GM23248 (cell line): ENCODE measurements at places on chromosomes 11 and 22. TPM values are rescaled to one million over a fixed set of nuclear protein-coding genes. Genes with fewer than 3 reads are reported as not detected.

Gene SHANK2
- total RNA-seq, result 0.22 and 3.9 TPM in 2 replicates

Gene SUSD2
- total RNA-seq, result under 0.01 TPM in 1 of 2 replicates, not detected in the other

Gene SHISAL1
- total RNA-seq, result 1.5 and 2.2 TPM in 2 replicates

DNA sequence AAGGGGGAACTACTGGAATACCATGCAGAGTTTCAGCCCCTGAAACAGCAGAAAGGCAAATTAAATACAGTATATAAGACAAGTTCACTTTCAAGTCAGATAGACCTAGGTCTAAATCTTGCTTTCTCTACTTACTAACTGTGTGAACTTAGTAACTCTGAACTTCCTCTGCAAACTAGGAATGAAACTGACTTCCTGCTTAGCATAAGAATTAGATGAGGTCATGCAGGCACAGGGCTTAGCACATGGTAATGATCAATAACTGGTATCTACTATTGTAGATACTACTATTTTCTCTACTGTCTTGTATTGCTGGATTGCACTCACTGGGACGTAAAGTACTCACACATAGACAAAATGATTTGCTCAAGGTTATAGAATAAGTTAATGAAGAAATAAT, 51.5 kb upstream of the MTNR1B start:
- H3K4me1 ChIP-seq, result no peaks in the 10 kb centered on the region
- no peak for DNase-seq
- no peaks in the 10 kb centered on the region; the same call in 1 of the 2 replicates for H3K27me3 ChIP-seq

GRCh38 chr11:9787981-9788521, 124.2 kb downstream of the SWAP70 start:
- peak; percentile 85 for DNase-seq
- peak overlapping the region; percentile 44 for H3K27ac ChIP-seq
- no peak overlapping the region for H3K4me3 ChIP-seq
- H3K4me1 ChIP-seq, result peaks cover 28% of the 10 kb centered on the region

DNA sequence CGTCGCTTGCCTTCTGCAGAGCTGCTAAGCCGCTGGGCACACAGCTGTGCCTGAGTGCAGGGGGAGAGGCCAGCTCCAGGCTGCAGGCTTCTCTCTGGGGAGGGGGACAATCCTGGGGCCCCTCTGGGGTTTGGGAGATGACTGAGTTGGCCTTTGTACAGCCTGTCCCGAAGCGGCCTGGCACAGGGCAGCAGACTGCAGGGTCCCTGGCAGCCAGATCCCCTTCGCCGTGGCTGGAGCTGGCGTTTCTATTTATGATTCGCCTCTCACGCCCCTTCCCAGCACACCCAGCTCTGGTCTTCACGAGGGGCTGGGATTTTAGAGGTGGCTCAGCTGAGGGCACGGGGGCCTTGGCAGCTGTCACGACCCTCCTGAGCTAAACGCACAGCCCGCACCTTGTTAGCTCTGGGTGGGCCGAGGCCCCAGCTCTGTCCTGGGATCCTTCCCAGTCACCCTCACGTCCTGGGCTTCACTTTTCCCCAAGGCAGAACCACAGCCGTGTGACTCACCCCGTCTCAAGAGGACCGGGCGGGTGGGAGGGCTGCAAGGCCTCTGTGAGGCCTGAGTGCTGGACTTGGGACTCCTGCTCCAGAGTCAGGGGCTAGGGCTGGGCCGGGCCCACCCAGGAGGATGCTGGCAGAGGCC, 18.4 kb downstream of the OSBPL5 start:
- DNase-seq, result peak; percentile 93
- peaks cover 16% of the 10 kb centered on the region for H3K4me1 ChIP-seq
- no peak overlapping the region for H3K4me3 ChIP-seq
- H3K27ac ChIP-seq, result peak overlapping the region; percentile 63
- H3K27me3 ChIP-seq, result no peaks in the 10 kb centered on the region
